ENCODE measurements at places on chromosomes 16 and 17. TPM values are rescaled to one million over a fixed set of nuclear protein-coding genes. Genes with fewer than 3 reads are reported as not detected.

Gene LRRC75A
- total RNA-seq = 3.5 TPM

Gene KIAA0753
- 53.9 TPM for total RNA-seq

Gene TADA2A
- 23.7 TPM for total RNA-seq

Gene KCNH4
- total RNA-seq = 0.19 TPM

Gene CPSF4L
- total RNA-seq = not detected

Gene AANAT
- total RNA-seq = not detected

Gene KRT9
- total RNA-seq = not detected

Gene KRT40
- total RNA-seq = not detected

Gene SDR42E2
- not detected for total RNA-seq

Gene TP53TG3F
- total RNA-seq = not detected

Gene KIF18B
- not detected for total RNA-seq

DNA sequence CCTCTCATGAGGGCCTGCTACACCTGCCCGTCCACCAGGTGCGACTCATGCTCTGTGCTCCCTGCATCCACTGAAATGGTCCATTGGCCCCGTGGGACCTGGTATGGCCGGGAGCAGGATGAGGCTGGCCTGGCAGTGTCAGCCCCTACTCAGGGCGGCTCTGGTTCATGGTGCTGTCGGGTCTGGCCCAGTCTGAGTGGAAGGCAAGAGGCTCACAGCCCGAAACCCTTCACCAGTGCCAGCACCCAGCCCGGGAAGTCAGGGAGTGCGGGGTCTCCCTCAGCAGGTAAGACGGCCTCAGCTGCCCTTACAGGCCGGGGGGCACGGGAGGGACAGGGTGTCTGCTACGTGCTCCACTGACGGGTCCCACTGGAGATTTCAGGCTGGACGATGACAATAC, 40.5 kb upstream of the RASD1 start:
- DNase-seq = no peak

DNA sequence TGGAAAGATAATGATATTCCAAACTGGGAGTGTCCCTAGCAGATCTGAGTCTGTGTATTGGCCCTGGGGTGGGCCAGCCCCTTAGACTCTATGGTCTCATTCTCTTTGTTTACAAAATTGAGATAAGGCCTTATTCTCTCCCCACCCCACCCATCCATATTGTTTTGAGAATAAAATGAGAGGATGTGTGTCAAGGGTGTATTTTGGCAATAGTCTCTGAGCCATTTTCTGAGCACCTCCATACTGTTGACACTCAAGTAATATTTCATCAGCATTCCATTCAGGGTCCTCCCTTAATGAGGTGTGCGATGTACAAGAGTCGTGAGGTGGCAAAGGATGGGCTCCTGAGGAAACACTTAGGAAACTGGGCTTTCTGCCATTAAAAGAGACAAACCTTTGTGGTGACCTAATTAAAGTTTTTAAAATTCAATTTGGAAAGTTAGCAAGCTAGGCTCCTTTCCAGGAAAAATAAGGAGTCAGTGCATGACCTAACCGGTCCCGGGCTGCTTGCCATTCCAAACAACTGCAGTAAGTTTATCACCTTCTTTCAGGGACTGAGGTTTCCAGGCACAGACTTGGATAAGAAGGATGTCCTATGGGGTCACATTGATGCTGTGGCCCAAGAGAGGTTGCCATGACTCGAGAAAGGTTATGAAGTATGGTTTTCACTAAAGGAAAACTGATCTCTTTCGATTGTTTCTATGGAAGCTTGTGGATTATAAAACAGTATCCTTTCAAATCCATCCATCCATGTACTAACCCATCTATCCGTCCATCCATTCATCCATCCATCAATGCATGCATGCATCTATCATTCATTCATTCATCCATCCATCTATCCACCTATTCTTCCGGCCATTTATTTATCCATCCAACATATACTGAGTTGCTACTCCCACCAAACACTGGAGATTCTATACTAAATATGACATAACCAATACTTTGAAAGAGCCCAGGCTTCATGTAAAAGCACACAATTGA, 443.3 kb downstream of the UTP18 start:
- DNase-seq = no peak

DNA sequence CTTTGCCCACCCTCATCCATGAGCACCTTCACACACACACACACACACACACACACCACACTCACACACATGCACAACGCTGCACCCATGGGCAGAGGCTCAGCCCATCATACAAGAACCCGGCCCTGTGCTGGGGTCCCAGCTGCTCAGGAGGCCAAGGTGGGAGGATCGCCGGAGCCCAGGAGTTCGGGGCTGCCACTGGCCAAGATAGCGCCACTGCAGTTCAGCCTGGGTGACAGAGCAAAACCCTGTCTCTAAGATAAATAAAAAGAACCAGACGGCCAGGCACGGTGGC, 3.4 kb upstream of the FSCN2 start:
- no peak for DNase-seq

DNA sequence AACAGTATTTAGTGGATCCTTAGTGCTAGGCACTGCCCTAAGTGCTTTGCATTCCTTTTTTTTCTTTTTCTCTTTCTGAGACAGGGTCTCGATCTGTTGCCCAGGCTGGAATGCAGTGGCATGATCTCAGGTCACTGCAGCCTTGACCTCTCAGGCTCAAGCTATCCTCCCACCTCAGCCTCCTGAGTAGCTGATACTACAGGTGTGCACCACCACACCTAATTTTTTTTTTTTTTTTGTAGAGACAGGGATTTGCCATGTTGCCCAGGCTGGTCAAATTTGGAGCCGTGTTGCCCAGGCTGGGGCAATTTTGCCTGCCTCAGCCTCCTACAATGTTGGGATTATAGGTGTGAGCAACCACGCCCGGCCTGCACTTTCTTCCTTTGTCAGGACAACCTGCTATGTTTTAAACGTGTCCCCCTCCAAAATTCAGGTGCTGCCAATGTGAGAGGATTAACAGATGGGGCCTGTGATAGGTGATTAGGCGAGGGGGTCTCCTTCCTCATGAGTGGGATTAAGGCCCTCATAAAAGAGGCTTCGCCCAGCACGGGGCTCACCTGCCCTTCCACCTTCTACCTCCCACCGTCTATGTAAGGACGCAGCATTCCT, 5.4 kb downstream of the NQO1 start:
- DNase-seq = no peak

DNA sequence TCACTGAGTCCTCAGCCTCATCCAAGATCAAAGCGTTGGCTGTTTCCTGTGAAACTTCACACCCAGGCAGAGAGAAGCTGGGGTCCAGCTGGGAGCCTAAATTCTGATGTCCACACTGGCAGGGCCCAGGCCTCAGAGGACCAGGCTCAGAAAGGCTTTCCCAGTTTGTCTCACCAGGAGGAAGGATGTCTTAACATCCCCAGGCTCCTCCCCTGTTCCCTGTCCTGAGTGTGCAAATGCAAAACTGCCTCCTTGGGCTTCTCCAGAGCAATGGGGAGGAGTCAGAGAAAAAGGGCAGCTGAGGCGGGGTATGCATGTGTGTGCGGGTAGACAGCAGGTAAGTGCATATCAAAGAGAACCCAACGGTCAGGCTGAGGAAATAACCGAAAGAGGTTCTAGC, 45.7 kb downstream of the CUEDC1 start:
- no peak for DNase-seq

GRCh38 chr17:21200590-21201297, 13.2 kb downstream of the TMEM11 start:
- no peak for DNase-seq

GRCh38 chr16:57367116-57367752, 5.1 kb upstream of the CX3CL1 start:
- peak; percentile 74 for DNase-seq

DNA sequence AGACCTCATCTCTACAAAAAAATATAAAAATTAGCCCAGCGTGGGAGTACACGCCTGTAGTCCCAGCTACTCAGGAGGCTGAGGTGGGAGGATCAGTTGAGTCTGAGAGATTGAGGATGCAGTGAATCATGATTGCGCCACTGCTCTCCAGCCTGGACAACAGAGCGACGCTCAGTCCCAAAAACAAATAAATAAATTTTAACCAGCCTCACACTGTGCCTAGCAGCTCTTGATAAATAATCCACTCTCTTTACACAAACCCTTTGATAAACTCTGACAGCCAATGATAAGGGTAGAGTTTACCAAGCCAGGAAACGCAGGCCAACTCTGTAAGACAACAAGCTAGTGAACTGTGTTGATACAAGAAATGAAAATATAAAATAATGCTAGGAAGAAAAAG, 32.7 kb downstream of the LITAF start:
- no peak for DNase-seq

- DNase-seq = no peak
These were observed 1131.0 kb upstream of the GOT2 start for GRCh38 chr16:59864981-59865666.

- no peak for DNase-seq
These were observed 21.6 kb downstream of the VASN start for GRCh38 chr16:4393240-4393600.

DNA sequence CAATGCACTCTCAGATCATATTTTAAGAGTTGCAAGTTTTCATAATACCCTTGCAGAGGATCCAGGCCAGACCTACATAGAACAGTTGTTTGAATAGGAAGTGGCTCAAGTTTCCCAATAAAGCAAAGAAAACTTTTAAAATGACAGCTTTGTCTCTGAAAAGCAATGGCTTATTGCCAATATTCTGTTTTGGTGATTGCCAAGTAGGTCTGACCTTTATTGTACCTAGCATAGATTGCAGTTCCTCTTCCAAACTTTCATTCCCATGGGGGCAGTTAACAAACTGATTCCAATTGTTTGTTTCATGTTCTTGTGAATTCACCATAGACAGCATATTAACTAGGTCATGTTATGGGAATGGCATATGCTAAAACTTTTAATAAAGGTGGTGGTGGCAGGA, 664.6 kb upstream of the CA10 start:
- DNase-seq = no peak

- DNase-seq = no peak
These were observed 17.8 kb downstream of the DOC2B start for GRCh38 chr17:163514-164098.

DNA sequence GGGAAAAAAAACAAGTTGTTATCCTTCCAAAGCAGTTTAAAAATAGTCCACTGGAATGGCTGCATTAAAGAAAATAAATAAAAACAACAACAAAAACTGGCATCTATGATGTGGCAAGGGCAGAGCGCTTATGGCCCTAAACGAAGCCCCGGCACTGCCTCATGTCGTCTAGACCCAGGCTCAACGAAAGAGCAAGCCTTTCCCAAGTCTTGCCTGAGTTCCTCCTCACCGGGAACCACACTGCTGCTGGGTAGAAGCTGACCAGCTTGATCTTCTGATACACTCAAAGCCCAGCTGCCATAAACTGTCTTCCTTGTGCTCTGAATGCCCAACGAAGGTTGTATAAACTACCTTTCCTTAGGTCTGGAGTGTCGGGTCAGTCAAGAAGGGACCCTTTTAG, 37.0 kb downstream of the NDEL1 start:
- peak; percentile 34 for DNase-seq

DNA sequence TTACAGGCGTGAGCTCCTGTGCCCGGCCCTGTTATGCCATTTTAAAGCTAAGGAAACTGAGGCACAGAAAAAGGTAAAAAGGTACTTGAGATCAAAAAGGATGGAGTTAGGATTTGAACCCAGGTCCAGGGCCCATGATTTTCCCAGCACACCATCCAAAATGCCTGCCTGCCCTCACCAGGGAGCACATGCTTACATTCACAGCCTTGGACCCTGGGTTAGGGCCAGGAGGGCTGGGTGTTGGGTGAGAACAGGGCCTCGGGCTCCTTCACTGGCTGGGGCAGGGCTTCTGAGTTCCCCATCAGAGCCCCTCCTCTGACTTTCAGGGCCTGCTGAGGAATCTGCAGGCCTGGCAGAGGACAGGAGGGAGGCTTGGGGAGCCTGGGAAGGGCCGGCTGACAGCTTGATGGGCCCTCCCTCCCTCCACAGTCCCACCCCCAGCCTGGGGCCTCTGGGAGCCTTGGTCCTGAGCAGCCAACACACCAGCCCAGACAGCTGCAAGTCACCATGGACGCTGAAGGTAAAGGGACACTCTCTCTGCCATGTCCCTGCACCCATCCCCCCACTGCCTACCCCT, at the start of gene QPRT:
Gene QPRT (plus strand): TSS at position 490 of the 577 bp plus-strand sequence. CDS start 18 bp downstream, at position 508.
- DNase-seq = no peak

- no peak for DNase-seq
These were observed 110.4 kb upstream of the PMFBP1 start for GRCh38 chr16:72282362-72282761.

DNA sequence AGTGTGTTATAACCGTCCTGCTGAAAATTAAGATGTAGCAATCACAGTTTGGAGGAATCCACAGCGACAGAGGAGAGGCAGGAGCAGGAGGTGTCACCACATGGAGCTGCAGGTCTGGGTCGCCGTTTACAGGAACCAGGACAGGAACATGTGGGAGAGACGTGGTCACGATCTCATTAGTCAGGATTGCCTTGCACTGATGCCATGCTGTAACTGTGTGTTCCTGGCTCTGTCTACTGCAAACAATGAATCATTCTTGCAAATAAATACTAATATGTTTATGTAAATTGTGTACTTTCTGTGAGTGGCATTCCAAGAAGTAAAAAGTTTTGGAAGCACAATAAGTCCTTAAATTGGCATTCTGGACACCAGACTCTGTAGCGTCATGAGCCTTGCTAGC, 271.8 kb downstream of the CPPED1 start:
- no peak for DNase-seq

- DNase-seq = no peak
These were observed 4.4 kb upstream of the BAHCC1 start for GRCh38 chr17:81390873-81391255.

GRCh38 chr17:63191610-63192009, 225.6 kb downstream of the TANC2 start:
- no peak for DNase-seq

DNA sequence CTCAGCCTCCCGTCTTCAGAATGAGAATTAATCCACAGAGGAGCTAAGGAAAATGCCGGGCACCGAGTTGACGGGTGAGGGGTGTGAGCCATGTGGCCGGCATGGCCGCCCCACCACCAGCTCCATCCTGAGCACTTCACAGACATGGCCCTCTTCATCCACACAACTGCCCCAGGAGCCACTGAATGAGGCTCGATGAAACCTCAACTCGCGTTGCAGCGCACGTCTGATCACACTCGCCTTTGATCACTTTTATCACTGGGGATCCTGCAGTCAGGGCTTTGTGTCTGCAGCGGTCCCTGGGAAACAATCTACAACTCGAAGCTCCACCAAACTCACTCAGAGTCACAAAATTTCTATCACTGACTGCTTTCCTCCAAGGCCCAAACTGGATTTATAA, 46.7 kb upstream of the CDR2 start:
- peak; percentile 50 for DNase-seq

DNA sequence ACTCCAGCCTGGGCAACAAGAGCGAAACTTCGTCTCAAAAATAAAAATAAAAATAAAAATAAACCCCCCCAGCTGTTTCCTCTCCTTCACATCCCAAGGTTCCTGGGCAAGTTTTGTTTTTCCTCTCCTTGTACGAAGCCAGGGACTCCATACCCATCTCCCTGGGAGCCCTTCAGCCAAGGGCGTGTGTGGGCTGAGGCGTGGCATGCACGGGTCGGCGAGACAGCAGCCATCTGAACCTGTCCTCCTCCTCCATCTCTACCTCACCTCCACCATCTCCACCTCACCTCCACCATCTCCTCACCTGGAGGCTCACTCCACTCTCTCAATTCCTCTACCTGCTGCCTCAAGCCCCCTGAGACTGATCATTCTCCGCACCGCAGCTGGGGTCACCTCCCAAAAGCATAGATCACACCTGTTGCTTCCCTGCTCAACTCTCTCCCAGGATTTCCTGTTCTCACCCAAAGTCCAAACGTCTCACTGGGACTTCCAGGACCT, 16.9 kb downstream of the AANAT start:
- no peak for DNase-seq

Measured in esophagus muscularis mucosa (tissue), 4 donors.